Kasumi-1 (cell line): ENCODE measurements at places on chromosomes 2 and 18.

DNA sequence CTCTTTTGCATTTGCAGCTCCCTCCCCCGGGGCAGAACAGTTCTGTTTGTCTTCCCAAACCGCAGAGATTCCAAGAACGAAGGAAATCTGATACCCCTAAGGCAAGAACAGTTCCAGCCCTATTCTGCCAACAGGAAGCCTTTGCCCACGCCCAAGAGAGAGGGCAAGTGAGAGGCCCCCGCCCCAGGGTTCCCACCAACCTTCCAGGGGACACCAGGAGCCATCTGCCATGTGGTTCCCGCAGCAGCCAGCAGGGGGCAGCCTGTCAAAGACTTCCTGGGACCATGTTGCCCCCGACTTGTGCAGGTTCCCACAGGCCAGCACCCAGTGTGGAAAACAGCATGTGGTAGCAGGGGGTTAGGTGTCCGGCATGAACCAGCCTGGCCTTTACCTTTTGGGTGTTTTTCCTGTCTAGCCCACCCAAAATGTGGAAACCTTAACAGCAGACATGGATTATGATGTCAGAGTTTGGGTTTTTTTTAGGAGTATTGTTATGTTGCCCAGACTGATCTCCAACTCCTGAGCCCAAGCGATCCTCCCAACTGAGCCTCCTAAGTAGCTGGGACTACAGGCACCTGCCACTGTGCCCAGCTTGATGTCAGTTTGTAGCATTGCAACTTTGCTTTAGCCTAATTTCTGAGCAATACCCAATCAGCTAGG, 21.7 kb upstream of the EFHD1 start:
- peak; percentile 12 for DNase-seq

- DNase-seq, result no peak
Observed at GRCh38 chr2:219406861-219407230, 11.3 kb upstream of the DES start.

- DNase-seq, result no peak
Observed at GRCh38 chr2:15265889-15266288, 295.2 kb downstream of the NBAS start.

DNA sequence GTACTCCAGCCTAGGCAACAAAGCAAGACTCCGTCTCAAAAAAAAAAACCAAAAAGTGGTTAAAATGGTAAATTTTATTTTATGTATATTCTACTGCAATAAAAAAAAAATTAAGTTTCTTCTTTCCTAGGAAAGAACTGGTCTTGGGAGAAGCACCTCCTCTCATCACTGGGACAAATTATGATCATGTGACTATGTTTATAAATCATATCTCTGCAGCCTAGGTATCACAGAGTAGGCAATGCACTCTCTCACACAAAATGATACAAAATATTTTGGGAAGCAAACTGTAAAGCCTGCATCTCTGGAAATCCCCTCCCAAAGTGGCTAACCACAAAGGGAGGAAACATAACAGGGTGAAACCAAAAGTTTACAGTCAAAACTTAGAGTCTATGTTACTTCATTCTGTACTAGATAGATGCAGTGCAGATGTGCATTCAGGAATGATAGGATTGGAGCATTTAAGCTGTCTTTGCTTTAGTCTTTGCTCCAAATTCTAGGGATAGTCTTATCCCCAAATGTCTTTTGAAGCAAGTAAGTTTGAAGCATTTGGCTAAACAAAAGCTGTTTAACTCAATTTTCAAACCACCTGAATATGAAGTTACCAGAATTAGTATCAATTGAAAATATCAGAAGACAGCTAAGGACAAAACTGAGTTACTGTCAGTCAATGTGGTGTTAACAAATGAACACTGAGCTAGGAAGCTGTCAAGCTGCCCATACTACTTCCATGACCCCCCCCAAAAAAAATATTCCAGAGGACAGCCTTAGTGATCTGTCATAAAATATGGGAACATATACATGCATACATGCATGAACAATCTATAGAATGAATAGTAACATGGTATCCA, 21.1 kb upstream of the MALT1 start:
- no peak for DNase-seq
